ENCODE measurements at places on chromosomes 7 and 10.

DNA sequence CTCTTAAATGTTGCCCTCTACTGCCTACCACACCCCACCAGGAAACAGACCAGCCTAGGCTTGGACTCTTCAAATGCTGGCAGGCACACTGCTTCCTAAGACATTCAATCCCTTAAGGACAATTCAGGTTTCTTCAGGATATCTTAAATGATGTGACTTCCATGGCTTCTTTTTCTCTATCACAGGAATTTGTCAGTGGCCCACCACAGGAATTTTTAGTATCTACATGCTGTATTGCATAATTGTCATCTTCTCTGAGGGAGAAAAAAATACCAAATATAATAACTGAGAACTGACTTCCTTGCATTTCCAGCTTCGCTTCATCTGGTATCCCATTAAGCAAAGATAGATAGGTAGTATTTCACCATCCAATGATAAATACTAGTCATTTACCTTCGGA lies 129.3 kb downstream of the WNT2 start:
- peak; percentile 73 for DNase-seq

DNA sequence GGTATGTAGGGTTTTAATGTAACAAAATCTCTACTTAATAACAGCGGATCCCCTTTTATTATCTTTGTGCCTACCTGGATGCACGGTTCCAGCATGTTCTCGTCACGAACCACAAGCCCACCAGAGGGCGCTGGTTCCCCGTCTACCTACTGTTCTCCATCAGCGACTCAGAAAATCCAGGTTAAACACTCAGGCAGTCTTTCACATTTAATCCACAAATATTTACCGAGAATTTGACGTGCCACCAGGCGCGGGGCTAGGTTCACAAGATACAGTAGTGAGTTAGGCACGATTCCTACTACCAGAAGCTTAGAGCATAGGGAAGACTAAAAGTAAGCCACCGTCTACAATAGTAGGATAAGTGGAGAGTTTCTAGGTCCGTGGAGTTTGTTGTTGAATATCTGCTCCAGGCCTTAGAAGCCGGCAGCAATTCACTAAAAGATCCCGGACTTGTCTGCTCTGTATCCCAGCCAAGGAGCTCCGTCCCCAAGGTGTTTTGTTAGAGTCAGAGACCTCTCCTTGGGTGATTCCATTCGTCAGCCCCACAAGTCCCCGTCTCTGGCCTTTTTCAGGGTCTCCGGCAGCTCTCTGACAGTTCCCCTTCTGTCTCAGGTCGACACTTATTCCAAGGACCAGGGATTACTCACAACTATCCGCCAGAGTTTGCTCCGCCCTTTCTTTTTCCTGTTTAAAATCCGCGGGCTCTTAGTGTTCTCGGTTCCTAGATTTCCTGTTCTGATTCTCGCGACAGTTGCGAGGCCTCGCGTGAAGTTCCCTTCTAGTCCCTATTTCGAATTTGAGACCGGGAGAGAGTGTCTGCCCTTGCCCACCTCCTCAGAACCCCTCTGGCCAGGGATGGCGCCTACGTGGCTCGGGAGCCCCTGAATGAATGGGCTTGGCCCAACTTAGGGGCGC lies 1.5 kb upstream of the KAZALD1 start:
- DNase-seq: peak; percentile 96

- peak; percentile 67 for DNase-seq
Observed at GRCh38 chr10:33164060-33164709, 170.3 kb downstream of the NRP1 start.

GRCh38 chr10:96720422-96721206 lies at the start of gene PIK3AP1:
TSS of gene PIK3AP1 (minus strand) at chr10:96720514. CDS start at chr10:96720394, 120 bp downstream.
- no peak for DNase-seq

DNA sequence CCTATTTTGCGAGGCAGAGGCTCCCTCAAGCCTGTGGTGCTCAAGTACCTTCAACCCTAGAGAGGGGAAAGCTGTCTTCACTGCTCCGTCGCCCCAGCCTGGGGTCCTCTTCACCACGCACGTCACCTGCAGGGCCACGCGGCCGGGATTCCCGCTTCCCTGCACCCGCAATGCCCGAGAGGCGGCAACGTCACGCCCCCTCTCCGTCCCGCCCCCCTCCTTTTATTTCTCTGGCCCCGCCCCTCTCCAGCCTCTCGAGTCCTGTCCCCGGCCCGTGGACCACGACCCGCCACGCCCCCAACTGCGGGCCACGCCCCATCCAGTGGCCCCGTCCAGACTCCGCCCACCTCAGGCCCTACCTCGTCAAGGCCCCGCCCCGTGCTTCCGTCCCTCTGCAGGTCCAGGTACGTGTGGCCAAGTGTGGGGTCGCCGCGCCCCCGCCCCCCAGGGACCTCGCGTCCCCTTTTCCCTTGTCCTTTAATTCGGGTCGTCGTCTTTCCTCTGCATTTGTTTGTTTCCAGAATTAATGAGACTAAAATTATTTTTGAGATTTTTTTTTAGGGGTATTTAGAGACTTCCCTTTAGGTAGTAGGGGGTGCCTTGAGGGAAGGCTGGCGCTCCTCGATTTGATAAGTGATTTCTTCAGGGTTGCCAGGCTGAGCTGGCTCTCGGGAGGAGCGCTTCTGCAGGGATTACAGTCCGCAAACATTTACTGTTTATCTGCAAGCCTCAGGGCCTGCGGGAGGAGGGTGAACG lies 69.8 kb upstream of the BAIAP2L1 start:
- no peak for DNase-seq

- peak; percentile 54 for DNase-seq
Observed at GRCh38 chr7:140646931-140647647, 6.5 kb upstream of the DENND2A start.

DNA sequence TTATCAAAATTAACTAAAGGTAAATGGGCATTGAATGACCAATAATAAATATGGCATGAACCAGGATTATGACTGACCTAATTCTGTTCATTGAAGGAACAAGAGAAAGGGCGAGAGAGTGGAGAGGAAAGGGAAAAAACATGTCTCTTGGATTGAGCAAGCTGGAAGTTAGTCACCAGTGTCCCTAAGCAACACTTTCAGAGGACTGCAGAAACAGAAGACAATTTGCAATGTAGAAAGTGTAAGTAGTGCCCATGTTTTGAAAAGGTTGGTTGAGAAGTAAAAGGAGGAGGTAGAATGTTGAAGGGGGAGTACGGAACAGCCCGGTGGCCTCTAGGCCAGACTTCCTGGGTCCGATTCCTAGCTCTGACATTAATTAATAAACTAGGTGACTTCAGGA lies 94.6 kb downstream of the FAS start:
- no peak for DNase-seq

DNA sequence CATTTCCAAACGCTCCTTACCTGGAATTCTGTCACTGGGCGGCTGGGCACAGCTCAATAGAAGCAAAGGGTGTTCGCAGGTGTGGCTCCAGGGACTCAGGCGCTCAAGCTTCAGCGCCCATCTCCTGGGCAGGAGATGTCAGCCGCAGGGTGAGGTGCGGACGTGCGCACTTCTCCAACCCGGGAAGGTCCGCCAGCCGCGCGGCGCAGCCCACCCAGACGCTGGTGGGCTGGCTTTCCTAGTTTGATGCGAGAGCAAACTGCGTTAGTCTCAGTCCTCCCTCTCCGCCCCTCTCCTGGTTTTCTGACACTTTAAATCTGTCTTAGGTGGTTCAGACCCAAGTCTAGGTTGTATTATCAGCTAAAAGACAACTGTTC lies 267 bp downstream of the CALCR start:
- no peak for DNase-seq

- no peak for DNase-seq
Observed at GRCh38 chr7:32415936-32416335, 74.2 kb downstream of the LSM5 start.

- no peak for DNase-seq
Observed at GRCh38 chr7:33458581-33458980, 329.2 kb downstream of the BBS9 start.

DNA sequence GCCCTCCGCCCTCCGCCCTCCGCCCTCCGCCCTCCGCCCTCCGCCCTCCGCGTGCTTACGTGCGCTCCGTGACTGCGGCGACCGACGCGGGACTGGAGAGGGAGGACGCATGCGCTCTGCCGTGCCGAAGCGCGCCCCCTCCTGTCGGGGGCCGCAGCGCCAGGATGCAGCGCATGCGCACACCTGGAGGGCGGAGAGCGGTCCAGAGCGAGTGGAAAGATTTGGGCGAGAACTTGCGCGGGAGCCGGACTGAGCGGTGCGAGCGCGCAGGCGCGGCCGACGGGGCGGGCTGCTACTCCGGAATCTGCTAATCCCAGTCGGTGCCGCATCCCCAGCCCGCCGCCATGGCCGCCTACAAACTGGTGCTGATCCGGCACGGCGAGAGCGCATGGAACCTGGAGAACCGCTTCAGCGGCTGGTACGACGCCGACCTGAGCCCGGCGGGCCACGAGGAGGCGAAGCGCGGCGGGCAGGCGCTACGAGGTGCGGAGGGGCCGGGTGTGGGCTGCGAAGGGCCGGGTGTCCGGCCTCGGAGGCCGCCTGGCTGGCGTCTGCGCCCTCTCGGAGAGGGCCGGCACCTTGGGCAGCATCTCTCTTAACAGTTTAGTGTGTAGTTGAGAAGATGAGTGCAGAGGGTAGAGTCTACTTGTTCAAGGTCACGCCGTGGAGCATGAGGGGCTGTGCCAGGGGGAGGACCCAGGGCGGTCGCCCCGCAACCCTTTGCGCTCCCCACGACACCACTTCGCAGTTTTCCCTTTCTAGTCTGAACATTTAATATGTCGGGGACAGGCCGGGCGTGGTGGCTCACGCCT lies at the start of gene PGAM1:
Gene PGAM1, plus strand, starts transcription at position 228 of the 812 bp plus-strand sequence. Its CDS starts 117 bp downstream, at position 345.
- peak; percentile 97 for DNase-seq

DNA sequence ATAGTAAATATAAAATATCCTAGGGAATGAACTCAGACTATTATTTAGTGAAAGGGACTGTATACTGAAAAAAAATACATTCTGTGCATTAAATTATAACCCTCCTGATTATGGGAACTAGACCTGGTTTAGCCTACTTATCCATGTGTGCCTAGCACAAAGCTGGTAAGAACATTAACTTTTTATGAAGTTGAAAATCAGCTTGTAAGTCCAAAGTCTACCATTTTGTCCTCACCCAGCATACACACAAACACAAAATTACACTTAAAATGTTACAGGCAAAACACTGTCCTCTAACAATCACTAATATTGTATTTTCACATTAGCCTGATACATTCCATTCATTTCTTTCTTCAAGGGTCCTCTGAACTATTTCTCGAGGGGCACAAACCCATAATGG lies 19.9 kb upstream of the NEBL start:
- DNase-seq: no peak

DNA sequence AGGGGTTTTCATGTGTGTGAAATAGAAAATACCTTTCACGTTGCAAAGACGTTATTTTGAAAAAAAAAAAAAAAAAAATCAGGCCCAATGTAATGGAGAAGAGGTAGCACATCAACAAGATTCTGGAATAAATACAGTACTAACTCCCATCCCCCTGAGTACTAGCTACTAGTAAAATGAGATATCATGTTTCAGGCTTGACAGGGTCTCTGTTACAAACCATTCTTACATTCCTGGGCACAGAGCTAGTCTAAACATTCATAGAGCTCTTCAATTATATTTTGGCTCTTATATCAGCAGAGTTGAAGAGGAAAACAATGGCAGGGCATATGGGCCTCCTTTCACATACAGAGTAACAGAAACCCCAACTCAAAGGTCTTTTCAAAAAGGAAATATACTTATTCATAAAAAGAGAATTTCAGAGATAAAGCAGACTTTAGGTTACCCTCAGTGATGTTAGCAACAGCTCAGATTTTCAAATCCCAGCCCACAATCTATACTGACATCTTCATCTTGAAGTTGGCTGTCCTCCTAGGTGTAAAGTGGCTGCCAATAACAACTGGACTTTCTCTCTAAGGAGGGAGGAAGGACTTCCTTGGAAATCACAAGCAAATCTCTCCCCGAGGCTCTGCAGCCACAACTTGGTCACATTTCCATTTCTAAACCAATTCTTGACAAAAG lies 18.6 kb downstream of the C7orf33 start:
- peak; percentile 33 for DNase-seq

DNA sequence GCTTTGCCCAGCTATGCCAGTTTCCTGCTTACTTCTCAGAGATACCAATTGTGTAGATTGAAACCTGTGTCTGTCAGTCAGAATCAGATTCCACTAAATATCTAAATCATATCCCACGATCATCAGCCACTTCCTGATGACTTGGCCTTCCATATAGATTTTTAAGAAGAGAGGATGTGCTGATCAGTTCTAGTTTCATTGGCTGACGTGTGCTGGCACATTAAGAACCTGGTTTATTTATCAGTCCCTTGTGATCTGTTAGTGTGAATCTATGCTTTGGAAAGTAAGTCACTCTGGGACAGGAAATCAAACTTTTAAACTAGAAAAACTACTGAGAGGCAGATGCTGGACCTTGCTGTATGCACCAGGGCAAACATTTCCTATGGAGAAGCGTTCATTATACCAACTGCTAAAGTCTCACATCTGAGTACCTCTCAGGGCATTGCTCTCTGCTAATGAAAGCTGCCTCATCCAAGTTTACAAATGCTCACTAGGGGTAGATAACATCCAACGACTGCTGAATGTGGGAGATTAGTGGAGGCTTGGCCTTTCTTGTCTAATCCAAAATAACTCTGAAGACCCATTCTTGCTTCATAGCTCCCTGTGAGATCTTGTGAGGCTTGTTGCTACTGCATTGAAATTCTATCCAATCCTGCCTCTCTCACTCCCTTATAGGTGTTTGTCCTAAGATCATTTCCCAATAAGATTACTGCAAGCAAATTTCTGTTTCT lies 109.1 kb downstream of the ARL4A start:
- no peak for DNase-seq

- DNase-seq: no peak
Observed at GRCh38 chr7:101306307-101306706, 15.3 kb downstream of the IFT22 start.

DNA sequence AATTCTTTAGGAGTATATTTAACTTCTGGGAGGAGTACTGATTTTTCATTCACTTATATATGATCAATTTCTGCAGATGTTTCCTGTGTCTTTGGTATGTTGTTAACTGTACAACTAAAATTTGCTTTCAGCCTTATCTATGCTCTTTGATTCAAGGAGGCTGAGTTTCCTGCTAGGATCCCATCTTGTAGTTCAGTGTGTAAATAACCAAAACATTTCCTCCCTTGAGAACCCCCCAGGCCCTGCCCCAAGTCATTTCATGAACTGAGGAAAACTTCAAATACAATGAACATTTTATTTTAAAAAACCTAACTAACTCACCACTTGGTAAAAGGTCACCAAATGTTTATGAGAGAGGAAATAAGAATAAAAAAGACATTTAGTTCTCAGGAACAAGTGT lies 55.5 kb downstream of the VWA2 start:
- no peak for DNase-seq

- DNase-seq: no peak
Observed at GRCh38 chr7:26447116-26447515, 155.5 kb downstream of the SNX10 start.

DNA sequence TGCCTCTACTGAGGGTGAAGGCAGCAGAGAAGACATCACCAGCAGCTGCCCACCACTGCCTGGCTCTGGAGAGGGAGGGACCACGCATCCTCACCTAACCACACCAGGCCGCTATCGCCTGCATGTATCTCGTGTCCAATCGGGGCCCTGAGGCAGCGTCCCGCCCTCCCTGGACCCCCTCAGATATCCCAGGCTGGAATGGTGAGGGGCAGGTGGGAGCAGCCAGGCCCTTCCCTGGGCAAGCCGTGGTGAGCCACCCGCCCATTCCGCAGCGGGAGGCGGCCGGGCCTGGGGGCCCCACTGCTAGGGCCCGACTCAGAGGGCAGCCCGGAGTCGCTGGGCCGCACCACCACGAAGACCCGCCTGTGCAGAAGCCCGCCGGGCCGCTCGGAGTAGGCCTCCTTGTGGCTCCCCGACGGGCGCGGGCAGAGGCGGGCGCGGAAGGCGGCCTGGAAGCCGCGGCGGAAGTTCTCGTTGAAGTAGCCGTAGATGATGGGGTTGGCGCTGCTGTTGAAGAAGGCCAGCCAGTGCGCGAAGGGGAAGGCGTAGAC lies 21.6 kb upstream of the PPA1 start:
- no peak for DNase-seq
